ENCODE measurements at places on chromosomes 12 and 14.

DNA sequence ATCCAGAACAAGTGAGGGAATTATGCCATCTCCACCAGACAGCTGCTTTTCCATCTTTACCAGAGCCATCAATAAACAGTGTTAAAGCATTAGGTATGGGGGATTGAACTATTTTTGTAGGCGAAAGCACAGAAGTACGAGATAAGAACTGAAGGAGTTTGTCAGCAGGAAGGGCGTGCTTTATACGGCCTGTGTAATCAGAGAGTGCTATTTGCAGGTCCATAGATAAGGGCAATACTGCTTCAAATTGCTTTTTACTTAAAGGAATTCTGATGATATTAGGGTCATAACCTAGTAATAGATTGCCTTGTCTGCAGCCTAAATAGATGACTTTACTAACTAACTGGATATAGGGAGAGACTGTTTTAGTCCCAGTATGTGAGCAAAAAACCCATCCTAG, 20.3 kb upstream of the CLEC4E start:
- DNase-seq: no peak

GRCh38 chr14:103172921-103173320, 49.7 kb downstream of the TNFAIP2 start:
- no peak for DNase-seq

GRCh38 chr14:35240231-35240630, 52.0 kb upstream of the PSMA6 start:
- DNase-seq: no peak

GRCh38 chr12:115988625-115989563, 288.6 kb downstream of the MED13L start:
- no peak for DNase-seq

GRCh38 chr14:19801118-19801464, 2.5 kb upstream of the OR4N2 start:
- no peak for DNase-seq

DNA sequence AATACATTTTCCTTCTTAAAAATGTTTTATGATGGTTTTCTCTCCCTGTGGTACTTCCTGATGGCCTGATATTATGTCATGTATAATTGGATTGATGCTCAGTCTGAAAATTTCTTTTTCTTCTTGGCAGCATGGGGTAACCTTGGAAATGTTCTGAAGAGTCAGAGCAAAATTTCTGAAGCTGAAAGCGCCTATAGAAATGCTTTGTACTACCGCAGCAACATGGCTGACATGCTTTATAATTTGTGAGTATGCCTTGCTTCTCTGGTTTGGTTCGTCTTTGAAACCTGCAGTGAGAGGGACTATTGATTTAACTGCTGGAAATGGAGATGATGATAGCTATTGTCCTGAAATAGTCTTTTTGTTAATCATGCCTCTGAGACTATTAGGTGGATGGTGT, 243.6 kb downstream of the TMTC2 start:
- no peak for DNase-seq
